Activated CD4-positive, alpha-beta T cell treated with anti-CD3 and anti-CD28 coated beads, Interleukin-2, amount 50 U/mL, for 16 hours (primary cell): ENCODE measurements at places on chromosomes 5 and 9.

GRCh38 chr9:109600142-109600541 lies 102.0 kb upstream of the PTPN3 start:
- DNase-seq: no peak

DNA sequence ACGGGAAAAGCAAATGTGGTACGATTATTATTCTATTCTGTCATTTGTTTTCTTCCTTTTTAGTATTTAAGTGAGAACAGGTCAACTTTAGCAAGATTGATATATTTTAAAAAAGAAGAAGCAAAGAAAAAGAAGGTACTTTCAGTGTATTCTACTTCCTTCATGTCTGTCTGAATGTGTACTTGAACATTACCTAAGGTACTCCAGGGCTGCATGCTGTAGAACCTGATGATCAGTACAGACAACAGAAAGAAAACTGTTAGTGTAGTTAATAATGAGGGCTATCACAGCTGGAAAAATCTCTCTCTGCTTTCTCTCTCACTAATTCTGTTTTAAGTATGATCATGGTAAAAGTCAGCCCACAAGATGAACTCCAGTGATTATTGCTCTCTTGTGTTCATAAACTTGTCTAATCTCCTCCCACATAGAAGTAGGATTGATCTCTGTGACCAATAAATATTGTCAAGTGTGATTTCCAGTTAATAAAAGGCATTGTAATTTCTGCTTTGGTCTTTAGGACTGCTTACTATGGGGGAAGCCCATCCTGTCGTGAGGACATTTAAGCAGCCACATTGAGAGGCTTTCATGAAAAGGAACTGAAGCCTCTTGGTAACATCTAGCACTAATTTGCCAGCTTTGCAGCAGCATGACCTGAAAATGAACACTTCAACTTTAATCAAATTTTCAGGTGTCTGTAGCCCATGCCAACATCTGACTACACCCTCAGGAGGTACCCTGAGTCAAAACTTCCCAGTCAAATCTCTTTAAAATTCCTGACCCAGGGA lies 864.0 kb upstream of the ACO1 start:
- no peak for DNase-seq

DNA sequence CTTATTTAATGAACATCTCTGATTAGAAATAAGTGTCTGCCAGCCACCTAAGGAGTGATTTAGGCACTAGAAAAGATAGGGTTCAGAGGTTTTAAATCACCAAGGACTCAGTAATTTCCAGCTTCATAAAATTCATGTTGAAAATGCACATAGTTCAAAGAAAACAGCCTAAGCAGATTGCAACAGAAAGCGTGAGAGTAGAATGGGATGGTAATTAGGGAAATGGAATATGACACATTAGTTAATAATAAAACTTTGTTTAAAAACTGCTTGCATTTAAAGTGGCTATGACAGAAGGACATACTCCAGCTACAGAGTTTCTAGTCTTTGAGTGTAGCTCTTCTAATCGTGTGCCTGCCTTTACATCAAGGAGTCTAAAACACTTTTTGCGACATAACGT lies 490.8 kb downstream of the TLE4 start:
- DNase-seq: no peak

DNA sequence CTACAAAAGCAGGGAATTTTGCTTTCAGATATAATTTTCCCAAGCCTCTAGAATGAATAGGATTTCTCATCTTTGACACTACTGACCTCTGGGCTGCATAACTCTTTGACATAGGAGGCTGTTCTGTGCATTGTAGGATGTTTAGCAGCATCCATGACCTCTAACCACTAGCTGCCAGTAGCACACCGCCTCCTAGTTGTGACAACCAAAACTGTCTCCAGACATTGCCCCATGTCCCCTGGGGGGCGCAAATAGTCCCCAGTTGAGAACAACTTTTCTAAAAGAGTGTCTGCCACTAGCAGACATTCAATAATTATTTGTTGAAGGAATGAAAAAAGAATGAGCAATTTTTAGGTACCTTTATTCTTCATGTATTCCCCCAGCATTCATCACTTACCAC lies 51.8 kb downstream of the POU4F3 start:
- DNase-seq: no peak

DNA sequence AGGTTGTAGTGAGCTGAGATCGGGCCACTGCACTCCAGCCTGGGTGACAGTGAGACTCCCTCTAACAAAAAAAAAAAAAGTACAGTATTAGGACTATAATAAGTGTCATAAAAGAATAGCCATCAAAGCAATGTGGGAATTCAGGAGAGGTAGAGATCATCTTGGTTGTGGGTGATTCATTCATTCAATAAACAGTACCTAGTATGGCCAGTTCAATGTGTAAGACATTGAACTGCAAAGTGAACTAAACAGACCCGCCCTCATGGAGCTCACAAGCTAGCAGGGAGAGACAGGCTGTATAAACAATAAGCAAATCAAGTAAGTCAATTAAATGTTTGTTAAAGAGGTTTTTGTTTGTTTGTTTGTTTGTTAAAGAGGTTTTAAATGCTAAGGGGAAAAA lies 146.1 kb upstream of the RANBP3L start:
- DNase-seq: no peak

GRCh38 chr9:126503333-126504085 lies 110.2 kb upstream of the LMX1B start:
- DNase-seq: no peak

DNA sequence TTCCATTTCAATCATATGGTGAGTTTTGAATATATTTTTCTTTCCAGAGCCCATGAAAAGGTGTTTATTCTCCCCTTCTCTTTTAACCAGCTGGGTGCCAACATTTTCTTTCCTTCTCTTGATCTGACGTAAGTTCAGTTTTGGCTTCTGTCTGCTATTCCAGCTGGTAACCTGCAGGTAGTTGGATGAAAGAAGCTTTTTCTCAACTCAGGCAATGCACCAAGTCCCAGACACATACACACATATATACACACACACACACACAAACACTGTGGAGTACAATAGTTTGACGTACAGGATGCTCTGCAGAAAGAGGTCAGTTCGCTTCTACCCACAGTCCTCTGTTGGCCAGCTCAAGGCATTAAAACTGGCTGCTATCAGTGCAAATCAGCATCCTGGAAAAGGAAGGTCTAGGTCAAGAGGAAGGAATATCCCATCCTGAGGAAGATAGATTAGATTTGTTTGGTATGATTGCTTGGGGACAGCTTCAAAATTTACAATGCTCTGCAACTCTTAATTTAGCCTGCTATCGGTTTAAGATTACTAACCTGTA lies 214.3 kb upstream of the SEMA6A start:
- DNase-seq: no peak

DNA sequence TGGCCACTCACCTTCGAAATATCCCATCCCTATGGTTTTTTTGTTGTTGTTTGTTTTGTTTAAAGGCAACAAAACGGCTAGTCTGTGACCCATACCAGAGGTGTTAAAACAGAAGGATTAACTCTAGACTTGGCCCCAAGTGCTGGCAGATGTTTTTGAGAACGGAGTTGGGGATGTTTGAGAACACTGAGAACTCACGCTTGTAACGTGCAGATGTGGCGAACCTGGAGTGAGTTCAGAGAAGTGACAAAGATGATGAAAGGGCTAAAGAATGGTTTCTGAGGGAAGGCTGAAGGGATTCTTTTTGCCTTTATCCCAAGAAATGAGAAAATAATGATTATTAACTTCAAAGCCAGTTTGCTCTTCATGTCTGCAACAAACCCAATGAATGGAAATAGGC lies 286.5 kb downstream of the ZNF608 start:
- DNase-seq: no peak

- DNase-seq: no peak
Observed at GRCh38 chr5:67133776-67134175, 62.8 kb downstream of the CD180 start.

- no peak for DNase-seq
Observed at GRCh38 chr9:80673496-80673895, 1015.9 kb downstream of the TLE1 start.

DNA sequence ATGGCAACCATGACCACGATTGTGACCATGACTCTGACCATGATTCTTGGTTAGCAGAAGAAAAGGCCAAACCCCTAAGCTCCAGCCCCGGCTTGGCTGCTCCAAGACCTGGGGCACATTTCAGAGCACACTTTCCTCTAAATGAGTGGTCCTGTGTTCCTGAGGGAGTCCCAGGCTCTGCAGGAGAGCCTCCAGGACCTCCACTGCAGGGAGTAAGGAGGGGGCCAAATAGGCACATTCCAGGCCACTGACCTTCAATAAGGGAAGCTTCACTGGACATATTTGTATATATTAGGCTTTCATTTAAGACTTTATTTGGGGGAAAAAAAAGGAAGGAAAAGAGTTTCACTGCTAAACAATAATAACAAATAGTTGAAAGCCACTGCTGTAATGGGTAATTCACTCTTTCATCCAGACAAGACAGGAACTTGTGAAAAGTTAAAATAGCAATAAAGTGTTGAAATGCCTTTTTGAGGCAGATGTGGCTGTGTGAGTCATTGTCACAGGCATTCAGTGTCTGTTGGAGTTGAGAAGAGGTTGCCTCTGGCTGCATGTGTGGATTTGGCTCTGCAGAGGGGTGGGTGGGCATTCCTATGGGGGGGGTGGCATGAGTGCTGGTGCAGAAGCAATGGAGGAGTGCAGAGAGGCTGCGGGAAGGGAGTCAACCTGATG lies 63.9 kb upstream of the TGFBR1 start:
- no peak for DNase-seq

DNA sequence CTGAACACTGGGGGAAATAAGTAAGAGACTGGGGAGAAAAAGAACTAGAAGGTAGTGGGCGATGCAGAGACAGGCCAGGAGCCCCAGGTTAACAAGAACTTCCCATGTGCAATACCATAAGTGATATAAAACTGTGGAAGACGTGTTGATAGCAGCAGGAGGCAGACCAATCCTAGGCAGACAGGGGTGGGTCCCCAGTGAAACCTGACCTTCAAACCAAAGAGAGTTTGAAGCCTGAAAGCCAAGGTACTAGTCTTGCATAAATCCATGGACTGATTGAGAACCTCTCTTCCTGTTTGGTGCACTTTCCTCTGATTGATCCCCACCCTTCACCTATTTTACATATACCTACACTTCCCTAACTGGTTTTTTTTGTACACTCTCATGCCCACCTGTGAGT lies 15.2 kb upstream of the HEXB start:
- DNase-seq: no peak

DNA sequence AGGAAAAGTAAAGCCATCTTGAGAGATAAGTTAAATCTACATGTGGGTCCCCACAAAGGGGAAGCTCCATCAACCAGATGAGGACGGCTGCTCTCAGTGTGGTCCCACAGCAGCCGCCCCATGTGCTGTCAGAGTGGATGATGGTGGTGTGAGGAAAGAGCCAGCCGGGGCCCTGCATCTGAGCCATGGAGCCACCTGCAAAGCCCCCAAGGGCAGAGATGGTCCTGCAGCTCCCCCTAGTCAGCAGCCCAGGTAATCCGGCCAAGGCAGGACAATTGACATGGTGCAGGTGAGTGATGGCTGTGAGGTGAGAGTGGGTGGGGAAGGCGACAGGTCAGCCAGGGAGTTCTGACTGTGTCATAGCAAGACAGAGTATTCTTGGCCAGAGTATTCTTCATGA lies 458.8 kb downstream of the ICE1 start:
- no peak for DNase-seq

GRCh38 chr5:101878190-101878589 lies 417.9 kb downstream of the SLCO4C1 start:
- DNase-seq: no peak

- DNase-seq: no peak
Observed at GRCh38 chr9:123354806-123355508, 1.0 kb upstream of the CRB2 start.

- DNase-seq: no peak
Observed at GRCh38 chr9:36969216-36969771, 64.8 kb downstream of the PAX5 start.

DNA sequence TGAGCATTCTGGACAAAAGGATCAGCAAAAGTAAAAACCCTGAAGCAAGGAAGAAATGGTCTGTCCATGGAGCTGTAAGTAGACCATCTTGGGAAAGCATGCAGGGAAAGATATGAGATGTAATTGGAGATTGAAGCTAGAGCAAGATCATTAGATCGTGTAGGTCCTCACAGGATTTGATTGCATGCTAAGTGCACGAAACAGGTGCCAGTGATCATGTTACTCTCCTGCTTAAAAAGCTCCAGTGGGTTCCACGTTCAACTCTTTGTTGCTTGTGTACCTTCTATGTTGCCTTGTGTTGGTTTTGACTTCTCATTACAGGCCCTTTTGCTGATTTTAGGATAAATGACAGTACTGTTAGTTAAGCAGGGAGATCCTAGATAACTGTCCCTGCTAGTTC lies 442.0 kb downstream of the DMRT2 start:
- no peak for DNase-seq

DNA sequence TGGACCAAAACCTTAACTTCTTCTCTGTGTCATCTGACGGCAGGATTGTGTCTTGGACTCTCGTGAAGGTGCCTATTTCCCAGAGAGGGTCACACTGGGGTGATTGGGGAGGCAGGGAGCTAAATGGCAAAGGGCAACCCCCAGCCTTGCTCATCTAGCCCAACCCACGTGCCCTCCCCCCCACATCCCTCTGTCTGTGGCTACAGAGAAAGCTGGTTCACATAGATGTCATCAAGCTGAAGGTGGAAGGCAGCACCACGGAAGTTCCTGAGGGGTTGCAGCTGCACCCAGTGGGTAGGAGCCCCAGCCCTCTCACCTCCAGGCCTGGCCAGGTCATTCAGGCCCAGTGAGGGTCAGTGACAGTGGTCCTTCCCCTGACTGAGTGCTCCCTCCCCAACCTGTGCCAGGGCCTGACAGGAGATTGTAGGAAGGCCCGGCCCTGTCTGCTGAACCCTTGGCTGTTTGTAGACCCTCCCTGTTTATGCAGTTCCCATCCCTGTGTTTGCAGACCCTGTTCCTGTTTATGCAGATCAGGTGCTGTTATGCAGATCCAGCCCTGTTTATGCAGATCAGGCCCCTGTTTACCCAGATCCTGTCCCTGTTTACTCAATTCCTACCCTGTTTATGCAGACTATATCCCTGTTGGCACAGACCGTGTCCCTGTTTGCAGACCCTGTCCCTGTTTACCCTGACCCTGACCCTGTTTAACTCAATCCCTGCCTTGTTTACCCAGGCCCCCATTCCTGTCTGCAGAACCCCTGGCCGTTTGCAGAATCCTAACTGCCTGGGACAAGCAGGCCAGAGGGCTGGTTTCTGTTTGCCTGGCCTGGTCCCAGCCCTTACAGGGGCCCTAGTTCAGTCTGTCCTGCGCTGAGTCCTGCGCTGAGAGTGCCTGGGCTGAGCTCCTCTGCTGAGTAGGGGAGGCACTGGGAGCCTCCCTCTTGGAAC lies 10.4 kb downstream of the ENHO start:
- no peak for DNase-seq

DNA sequence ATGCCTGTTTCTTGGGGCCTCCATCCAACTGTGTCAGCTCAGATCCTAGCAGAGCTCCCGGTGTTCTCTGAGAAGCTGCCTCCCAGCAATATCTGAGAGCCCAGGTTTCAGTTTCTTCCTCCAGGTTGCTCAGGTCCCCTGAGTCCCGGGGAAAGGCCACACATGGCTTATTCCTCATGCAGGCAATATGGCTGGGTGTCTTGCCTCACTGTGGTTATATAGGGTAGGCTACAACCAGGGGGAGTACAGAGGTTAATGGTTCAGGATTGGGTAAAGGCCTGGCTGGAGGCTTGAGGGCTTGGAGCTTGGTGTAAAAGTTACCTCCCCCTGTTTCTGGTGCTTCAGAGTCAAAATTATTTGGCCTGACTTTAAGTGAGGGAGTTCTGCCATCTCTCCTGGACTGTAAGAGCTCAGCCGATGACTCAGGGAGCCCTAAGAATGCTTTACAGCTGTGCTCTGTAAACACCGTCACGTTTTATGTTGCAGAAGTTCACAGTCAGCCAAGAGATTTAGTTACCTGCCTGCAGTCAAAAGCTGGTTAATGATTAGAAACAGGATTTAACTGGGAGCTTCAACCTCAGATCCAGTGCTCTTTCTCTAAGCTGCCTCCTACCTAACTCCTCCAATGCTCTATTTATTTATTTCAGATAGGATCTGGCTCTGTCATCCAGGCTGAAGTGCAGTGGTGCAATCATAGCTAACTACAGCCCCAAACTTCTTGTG lies 24.3 kb upstream of the UBAP2 start:
- DNase-seq: no peak
